Osteoblast (primary cell): ENCODE measurements at places on chromosomes 3 and 15. TPM values are rescaled to one million over a fixed set of nuclear protein-coding genes. Genes with fewer than 3 reads are reported as not detected.

GORASP1 gene
- 44.5 and 46.0 TPM in 2 replicates for total RNA-seq

COLQ gene
- 1.4 and 1.5 TPM in 2 replicates for total RNA-seq

DNA sequence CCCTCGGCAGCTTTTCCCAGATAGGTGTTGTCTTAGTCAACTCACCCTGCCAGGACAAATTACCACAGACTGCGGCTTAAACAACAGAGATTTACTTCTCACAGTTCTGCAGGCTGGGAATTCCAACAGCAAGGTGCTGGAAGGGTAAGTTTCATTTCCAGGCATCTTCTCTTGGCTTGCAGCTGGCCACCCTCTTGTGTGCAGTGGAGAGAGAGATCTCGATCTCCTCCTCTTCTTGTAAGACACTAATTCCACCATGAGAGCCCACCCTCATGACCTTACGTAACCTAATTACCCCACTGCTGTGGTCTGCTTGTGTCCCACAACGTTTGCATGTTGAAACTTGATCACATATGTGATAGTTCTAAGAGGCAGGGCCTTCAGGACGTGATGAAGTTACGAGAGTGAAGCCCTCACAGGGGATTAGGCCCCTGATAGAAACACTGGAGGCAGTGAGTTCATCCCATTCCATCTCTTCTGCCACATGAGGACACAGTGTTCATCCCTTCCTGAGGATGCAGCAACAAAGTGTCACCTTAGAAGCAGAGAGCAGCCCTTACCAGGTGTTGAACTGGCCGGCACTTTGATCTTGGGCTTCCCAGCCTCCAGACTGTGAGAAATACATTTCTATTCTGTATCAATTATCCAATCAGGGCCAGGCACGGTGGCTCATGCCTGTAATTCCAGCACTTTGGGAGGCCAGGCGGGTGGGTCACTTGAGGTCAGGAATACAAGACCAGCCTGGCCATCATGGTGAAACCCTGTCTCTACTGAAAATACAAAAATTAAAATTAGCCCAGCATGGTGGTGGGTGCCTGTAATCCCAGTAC, 247.7 kb downstream of the PLCL2 start:
- no peak for DNase-seq

DNA sequence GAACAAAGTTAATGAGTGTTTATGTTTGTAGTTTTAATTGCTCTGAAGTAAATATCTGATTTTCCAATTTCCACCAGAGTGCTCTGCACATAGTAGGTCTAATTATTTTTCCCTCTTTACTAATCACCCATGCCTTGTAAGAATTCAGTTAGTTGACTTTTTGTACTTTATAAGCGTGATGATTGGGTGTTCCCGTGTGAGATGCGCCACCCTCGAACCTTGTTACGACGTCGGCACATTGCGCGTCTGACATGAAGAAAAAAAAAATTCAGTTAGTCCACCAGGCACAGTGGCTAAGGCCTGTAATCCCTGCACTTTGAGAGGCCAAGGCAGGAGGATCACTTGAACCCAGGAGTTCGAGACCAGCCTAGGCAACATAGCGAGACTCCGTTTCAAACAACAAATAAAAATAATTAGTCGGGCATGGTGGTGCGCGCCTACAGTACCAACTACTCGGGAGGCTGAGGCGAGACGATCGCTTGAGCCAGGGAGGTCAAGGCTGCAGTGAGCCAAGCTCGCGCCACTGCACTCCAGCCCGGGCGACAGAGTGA, 507 bp upstream of the VHL start:
- DNase-seq = no peak

- DNase-seq = peak; percentile 9
Measured at GRCh38 chr3:100561459-100562158, 47.8 kb upstream of the ADGRG7 start.

GRCh38 chr15:100879464-100880138, at the start of gene ALDH1A3:
Gene ALDH1A3 (plus strand): TSS chr15:100879831. CDS start chr15:100879908, 77 bp downstream.
- peak; percentile 97 for DNase-seq

GRCh38 chr3:86554383-86554782, 436.6 kb downstream of the VGLL3 start:
- DNase-seq = no peak

- DNase-seq = no peak
Measured at GRCh38 chr15:44447772-44448376, 20.4 kb downstream of the CTDSPL2 start.

- no peak for DNase-seq
Measured at GRCh38 chr15:94749811-94750617, 518.7 kb downstream of the MCTP2 start.

GRCh38 chr15:93467337-93467736, 378.3 kb upstream of the RGMA start:
- DNase-seq = no peak

DNA sequence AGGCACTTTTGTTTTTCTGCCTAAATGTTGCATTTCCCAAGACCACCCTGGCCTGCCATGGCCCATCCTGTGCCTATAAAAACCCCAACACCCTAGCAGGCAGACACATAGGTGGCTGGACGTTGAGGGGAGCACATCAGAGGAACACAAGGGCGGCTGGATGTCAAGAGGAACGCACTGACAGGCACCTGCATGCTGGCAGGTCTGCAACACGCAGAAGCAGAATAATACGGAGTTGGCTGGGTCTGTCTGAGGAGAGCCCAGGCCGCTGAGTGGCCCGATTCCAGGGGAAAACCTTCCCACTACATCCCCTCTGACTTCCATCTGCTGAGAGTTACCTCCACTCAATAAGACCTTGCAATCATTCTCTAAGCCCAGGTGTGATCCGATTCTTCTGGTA, 765.6 kb downstream of the PLOD2 start:
- DNase-seq = no peak

DNA sequence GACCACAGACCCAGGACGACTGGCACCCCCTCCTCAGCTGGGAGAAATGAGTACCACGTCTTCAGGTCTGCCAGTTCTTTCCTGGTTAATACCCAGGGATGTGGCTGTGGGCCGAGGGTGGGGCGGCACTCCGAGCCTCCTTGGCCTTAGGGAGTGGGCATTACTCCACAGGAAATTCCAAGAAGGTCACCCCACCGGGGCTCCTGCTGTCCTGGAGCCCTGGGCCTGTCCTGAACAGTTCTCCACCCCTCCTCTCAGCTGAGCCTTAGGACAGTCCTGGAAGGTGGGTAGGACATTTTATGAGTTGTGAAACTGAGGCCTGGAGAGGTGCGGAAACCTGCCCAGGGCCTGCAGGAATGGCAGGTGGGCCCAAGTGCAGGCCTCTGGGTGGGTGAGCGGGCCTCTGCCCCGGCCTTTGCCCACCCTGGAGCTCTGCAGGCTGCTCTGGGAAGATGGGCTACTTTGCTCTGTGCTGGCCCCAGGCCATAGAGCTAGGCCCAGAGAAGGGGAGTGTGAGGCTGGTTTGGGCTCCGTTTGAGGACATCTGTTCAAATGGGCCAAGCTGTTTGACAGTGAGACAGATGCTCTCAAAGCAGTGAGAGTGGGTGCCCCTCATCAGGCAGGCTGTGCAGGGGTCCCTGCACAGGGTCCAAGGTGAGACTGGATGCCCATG, 103.1 kb downstream of the TMEM266 start:
- peak; percentile 32 for DNase-seq

GRCh38 chr15:91992945-91993344, 139.4 kb downstream of the SLCO3A1 start:
- DNase-seq = no peak

GRCh38 chr3:197512691-197513571, 42.8 kb downstream of the BDH1 start:
- DNase-seq = peak; percentile 61

- DNase-seq = no peak
Measured at GRCh38 chr15:35723852-35724251, 177.9 kb upstream of the DPH6 start.
